Fibroblast of skin of back (primary cell): ENCODE measurements at places on chromosomes 11 and 22.

DNA sequence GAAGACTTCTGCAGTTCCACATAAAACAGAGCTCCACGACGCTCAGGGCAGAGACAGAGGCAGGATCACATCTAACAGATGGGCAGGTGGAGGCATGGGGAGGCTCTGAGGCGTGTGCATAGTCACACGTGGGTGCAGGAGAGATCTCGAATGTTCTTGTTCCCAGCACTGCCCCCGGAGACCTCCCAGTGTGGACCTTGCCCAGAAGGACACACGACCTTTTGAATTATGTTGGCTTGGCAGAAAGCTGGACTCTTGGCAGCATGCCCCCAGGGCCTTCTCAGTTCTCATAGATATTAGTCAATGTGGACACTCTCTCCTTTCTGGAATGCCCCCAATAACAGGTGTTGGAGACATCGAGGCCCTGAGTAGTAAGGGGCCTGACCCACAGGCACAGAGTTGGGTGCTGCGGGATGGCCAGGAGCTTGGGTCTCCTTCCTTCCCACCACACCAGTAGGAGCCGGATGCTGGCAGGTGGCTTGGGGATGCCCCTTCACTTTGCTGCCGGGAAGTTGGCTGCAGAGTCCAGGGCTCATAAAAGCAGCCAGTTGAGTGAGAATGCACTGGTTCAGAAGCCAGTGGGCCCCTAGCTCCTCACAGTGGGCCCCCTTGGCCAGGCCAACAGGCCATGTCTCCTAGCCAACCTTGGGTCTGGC lies 12.1 kb downstream of the MYEOV start:
- DNase-seq = no peak

DNA sequence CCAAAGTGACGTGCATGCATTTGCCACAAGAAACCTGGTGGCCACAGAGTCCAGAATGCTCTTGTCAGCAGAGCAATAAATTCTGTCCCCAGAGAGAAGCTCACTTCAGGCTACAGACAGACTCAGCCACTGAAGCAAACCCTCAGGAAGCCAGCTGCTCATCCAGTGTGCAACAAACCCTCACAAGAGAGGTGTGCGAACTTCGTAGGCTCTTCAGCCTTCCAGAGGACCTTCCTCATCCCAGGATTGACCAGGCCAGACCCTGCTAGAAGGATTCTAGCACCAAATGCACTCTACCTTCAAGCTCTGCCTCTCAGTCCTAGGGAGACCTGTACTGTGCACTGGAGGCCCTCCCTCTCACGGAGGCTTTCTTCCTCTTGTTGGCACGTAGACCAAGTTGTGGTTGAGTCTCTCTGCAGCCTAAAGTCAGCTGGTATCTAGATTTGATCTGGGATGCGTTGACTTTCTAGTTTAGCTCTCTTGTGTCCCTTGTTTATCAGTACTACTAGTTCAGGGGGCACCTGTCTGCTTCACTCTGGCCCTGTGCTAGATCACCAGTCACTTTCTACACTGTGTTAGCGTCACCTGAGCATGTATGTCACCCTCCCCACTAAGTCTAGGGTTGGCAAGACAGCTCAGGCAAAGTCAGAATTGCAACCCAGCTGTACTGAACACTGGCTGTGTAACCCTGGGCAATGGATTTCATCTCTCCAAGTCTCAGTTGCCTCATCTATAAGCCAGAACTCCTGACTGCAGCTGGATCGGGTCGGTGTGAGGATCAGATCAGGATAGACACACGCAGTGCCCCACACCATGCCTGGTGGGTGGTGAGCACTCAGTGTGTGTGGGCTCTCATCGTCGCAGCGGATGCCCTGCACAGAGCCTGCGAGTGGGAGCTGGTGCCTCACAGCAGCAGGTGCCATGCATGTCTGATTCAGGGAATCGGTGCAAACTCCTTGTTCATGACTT lies 22.1 kb upstream of the TMPRSS13 start:
- DNase-seq = no peak

- DNase-seq = no peak
Measured at GRCh38 chr11:26983645-26984044, 10.3 kb upstream of the FIBIN start.

- no peak for DNase-seq
Measured at GRCh38 chr11:132075447-132075846, 705.0 kb downstream of the NTM start.

DNA sequence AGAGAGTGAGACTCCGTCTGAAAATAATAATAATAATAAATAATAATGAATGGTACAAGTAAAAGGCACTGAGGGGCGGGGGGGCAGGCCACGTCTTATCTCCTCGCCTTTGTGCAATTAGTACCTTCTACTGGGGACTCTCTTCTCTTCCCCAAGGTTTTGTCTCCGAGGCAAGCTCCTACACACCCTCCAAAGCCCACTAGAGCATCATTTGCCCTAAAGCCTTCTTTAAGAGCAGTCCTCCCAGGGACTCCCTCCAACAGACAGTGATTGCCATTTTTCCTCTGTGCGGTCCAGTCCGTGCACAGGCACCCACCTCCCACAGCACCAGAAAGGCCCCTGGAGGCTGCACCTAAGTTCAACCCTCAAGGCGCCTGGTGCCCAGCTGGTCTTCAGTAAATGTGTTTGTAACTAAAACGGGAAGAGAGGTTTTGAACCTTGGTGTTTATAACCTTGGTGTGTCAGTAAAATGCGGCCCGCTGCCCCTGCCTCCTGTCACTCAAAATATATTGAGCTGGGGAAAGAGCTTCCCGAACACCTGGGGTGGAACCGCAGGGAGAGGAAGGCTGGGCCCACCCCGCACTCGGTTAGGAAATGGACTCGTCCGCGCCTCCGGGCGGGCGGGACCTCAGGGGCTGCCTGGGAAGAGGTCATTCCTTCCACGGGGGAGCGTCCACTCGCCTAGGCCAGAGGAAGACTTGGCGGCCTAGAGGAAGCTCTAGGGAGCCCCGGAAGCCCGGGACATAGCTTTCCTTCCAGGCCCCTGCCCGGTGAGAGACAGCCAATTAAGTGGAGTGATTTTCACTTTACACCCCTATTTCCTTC lies 4.7 kb upstream of the KDELR3 start:
- DNase-seq = no peak

- peak; percentile 93 for DNase-seq
Measured at GRCh38 chr22:46829117-46829891, 66.9 kb downstream of the TBC1D22A start.

DNA sequence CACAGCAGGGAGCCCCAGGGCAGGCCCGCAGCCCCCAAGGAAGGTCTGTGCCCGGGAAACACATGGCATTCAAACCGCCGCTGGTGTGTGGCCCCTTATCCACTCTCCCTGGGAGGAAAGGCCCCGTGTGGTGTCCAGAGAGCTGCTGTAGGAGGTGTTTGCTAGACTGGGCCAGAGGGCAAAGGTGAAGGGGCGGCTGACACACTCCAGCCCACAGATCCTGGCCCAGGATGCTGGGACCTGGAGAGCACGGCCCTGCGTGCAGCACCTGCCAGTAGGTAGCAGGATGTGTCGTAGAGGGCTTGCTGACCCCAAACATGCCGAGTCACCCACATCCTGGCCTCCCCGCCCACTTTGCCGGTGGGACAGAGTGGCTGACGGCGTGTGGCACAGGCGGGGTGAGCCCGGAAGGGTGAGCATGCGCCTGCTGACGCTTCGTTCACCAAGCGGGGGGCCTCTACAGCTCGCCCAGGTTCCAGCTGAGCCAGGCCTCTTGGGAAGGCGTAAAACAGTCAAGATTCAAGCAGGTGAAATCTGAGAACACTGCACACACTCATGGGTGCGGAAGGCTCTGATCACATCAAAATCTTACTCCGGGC lies 11.0 kb downstream of the OSBPL5 start:
- no peak for DNase-seq

- peak; percentile 87 for DNase-seq
Measured at GRCh38 chr11:22703040-22703439, 36.6 kb downstream of the GAS2 start.

- DNase-seq = no peak
Measured at GRCh38 chr11:122168218-122168617, 52.2 kb upstream of the BLID start.

DNA sequence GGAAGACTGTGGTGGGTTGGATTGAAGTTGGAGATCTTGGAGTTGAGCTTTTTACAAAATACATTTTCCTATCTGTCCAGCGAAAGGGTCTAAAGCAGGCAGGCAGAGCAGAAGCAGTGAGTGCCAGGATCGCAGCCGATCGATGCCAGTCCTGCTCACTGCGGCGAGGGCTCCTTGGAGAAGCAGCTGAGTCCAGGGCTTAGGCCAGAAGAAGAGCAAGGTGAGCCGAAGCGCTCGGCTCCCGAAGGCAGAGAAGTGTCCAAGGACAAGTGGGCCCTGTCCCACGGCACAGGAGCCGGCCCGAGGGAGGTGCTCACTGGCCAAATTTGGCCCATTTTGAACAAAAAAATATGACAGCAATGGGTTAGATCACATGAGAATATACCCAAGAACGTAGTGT lies 637.8 kb downstream of the BRD1 start:
- DNase-seq = no peak

- no peak for DNase-seq
Measured at GRCh38 chr22:48021991-48022401, 1259.5 kb downstream of the TBC1D22A start.

DNA sequence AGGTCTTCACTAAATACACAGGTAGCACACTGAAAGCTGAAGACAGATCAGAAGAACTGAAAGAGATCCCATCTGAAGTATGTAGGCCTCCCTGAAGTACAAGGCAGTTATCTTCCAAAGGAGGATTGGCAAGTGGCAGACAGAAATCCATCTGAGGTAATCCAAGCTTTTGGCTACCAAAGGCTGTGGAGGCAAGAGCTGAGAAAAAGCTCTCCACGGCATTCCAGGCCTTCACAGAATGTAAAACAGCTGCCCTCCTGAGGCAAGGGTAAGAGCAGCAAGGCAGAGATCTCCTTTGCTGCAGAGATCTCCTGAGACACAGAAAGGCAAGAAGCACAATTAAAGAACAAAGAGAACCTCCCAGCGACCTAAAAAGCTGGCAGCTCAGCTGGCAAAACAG lies 19.1 kb downstream of the PIK3C2A start:
- DNase-seq = no peak

DNA sequence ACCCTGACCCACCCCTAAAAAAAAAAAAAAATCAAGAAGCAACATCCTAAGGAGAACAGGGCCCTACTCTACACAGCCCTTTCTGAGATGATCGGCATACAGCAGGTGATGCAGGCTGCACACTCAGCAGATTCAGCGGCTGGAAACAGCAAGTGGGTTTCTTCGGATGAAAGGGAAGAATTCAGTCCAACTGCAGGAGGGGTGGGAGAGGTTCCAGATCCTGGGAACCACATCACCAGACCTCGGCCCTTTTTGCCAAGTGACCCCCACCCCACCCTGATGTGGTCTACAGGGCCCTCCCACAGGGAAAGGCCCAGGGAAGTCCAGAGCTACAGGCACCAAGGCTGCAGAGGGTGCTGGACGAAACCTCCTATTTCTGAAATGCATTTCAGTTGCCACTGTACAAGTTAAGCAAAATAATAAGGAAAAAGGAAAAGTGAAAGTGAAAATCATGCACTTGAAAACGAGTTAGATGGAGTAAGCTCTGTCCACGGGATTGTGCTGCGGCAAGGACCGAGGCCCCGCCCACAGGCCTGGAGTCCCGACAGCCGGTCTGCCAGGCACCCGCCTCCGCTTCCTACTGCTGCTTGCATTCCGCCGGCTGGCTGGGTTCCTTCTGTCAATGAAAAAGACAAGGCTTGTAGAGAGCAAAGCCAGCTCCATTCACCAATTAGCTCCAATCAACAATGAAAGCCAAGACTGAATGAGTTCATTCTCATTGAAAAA lies 16.0 kb upstream of the PHLDA2 start:
- DNase-seq = peak; percentile 79

DNA sequence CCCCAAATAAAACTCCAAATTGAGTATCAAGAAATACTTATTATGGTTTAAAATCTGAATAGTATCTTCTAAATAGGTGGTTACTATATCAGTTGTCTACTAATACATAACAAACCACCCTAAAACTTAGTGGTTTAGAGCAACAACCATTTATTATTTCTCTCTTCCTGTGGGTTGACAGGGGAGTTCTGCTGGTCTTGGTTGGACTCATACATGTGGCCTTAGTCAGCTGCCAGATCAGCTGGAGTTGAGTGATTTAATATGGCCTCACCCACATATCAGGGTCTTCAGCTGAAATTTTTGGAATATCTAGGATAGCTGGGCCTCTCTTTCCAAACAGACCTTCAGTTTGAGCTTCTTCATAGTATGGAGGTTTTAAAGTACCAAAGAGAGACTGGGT lies 34.5 kb downstream of the C11orf65 start:
- DNase-seq = peak; percentile 80

GRCh38 chr11:19347911-19348310 lies 107.2 kb upstream of the E2F8 start:
- DNase-seq = no peak

DNA sequence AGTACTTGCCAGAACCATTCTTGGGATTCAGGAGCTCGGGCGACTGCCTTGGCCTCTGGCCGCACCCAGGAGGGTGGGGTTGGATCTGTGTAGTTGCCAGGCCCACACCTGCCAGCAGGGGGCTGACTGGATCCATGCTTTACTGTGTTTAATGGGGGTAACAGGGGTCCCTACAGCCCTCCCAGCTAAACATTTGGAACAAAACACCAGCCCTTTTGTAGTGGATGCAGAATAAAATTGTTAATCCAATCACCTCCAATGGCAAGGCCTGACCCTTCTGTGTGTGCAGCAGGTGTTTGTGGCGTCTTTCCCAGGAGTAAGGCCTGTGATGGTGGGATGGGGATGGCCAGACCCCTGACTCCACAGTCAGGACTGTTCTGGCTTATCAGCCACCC lies 22.5 kb downstream of the SUN2 start:
- DNase-seq = peak; percentile 28

DNA sequence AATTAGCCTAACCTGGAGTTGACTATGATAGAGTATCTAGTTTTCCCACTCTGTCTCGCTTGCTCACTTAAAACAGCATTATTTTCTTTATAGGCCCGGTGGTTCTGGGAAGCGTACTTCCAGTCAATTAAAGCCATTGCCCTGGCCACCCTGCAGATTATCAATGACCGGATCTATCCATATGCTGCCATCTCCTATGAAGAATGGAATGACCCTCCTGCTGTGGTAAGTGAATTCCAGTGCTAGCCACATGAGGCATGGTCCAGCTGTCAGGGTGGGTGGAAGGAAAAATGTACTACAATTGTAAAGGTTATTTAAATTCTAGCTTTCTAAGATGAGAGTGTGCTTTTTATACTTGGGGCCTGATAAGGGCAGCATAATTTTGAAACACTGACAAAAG lies 76.0 kb downstream of the EXT2 start:
- peak; percentile 34 for DNase-seq

DNA sequence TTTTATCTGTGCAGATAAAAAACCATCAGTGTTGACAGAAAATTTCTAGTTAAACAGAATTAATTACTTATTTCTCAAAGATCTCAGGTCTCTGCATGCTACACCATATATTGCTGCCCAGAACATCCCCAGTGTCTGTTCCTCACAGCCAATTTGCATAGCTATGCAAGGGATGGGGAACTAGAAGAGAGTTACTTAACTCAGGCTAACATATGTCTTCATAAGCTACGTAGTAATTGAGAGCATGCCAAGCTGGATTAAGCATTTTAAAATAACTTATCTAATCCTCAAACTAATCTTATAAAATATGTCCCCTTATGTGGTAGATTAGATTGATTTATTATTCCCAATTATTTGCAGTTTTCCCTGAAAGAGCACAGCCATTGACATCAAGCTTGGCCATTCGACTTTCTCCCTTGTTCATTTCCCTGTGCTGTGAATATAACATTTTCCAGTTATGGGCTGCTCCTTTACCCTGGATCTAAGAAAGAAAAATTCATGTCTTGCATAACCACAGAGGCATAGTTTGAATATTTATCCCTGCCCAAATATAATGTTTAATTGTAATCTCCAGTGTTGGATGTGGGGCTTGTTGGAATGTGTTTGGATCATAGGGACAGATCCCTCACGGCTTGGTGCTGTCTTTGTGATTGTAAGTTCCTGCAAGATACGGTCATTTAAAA lies 69.1 kb downstream of the C11orf87 start:
- DNase-seq = peak; percentile 77
